ENCODE measurements at places on chromosomes 11 and 22. TPM values are rescaled to one million over a fixed set of nuclear protein-coding genes. Genes with fewer than 3 reads are reported as not detected.

Gene IL18
- 0.20 TPM for total RNA-seq

GRCh38 chr11:128464878-128465450, 122.4 kb downstream of the ETS1 start:
- DNase-seq: no peak

DNA sequence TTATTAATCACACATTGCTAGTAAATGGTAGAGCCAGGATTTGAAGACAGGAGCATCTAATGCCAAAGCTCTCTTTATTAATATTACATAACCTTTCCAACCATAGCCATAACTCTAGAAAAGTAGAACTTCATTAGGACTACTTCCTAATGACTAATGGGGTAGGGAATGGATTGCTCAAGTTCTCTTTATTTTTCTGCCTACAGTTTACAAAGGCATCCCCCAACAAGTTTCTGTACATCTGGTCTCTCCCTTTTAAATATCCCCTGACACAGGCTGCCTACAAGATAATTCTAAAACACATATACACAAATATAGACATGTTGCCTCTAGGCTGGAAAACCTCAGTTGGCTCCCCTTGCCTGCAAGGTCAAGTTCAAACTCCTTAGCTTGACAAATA, 534.9 kb downstream of the SOX6 start:
- no peak for DNase-seq

GRCh38 chr11:102940714-102941588, 14.6 kb downstream of the MMP13 start:
- peak; percentile 3 for DNase-seq

DNA sequence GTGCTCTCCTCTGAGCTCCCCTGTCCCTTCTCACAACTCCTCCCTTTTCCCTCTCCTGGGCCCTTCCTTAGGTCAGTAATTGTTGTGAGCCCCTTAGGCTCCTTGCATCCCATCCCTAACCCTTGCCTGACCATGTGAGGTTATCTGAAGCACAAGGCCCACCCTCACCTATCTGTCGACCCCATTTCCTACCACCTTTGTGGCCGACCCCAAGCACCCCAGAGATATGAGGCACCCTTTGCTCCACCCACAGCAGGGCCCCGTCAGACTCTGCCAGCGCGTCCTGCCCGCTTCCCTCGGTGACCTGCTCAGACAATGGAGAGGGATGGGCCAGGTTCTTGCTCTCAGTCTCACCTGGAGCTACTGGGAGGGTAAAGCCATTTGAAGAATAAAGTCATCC, 1.3 kb downstream of the GNG3 start:
- peak; percentile 42 for DNase-seq

Gene SAA2
- 7.4 TPM for total RNA-seq

Gene FADD
- total RNA-seq: 8.4 TPM

Gene IL17REL
- not detected for total RNA-seq

DNA sequence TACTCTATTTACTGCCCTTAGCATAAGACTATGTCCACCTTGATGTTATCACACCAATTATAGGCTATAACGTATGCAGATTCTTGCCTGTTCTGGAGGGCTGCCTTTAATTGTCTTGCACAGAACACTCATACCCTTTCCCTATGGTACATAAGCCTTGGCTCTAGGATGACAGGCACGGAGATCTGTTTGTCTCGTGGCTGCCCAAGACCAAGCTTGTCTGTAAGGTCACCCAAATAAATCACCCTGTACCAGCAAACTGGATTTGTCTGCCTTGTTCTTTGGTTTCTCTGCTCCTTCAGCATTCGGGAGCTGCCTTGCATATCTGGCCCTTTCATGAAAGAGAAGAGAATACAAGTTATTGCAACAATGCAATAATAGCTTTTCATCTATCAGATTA, 7.5 kb upstream of the TSGA10IP start:
- DNase-seq: no peak

DNA sequence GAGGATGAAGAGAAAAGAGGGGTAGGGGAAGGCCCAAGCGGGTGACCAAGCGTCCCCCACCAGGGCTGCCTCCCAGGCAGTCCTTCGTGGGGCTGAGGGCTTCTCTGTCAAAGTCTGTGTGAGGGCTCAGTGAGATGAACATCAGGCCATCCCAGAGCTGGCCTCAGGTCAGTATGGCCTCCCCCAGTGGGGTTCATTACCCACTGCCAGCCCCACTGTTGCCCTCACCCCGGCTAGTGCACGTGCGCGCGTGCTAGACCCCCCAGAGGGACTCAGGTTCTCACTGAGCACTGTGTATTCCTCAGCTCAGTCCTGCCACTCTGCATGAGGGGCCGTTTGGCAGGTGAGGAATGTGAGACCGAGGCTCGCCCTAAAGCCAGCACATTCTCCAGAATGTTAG, 3.3 kb downstream of the KDELR3 start:
- DNase-seq: no peak

DNA sequence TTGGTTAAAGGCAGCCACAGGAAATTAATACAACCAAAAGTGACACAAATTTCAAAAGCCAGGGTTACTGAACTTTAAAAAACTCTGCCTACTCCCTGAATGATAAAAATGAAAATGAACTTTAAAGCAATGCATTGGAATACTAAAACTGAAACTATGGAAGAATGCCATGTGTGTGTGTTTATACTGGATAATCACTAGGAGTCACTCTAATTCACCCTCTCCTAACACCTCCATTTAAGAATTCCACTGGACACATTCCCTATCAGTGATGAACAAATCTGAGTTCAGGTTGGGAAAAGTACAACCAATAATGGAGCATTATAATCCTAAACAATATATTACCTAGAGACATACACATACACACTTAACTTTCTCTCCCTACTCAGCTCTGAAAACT, 27.5 kb upstream of the PLAAT3 start:
- no peak for DNase-seq
